ACHN (cell line): ENCODE measurements at places on chromosomes 16 and 17.

DNA sequence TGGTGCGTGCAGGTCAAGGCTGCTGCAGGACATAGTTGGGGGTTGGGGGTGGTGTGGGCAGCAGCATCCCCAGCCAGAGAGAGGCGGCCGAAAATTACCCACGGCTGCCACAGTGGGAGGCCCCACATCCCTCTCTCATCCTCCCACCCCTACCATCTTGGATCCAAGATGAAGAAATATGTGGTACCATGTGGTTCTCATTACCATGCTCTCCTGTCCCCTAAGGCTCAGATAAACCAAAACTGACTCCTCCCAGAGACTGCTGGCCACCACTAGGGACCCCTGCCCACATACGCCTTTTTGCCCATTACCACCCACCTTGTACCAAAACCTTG lies 120.4 kb downstream of the HIC1 start:
- DNase-seq, result no peak

- no peak for DNase-seq
These were observed 29.4 kb downstream of the TMEM11 start for GRCh38 chr17:21184570-21184969.

DNA sequence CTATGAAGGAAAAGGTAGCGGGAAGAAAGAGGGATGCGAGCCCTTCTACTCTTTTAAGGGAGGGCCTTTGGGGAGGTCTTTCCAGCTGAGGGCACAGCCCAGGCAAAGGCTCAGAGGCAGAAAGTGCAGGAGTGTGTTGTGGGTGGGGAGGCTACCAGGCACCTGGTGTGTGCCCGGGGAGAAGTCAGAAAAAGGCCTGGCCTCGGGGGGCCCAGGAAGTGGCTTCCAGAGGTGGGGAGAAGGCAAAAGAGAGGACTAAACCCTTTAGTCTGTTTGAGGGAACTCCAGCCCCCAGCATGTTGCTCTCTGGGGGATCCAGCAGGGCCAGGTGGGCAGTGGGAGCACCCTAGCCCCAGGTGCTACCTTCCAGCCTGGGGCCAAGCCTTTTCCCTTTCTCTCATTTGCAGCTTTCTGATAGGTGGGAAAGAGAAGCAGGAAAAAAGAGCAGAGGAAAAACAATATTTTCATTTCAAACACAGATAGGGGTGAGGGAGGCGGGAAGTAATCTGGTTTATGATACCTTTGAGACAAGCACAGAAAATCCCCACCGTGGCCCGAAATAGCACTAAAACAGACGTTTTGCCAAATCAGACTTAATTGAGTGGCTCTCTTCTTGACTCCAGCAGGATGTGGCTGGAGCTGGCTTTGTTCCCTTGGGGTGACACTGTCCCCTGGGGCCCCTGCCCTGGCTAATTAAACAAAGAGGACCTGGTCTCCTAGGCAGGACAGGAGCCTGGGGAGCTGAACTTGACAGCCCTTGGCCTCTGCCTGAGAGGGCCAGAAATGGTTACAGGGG lies 10.4 kb downstream of the RAI1 start:
- no peak for DNase-seq

GRCh38 chr17:63173903-63174302 lies 207.9 kb downstream of the TANC2 start:
- no peak for DNase-seq

DNA sequence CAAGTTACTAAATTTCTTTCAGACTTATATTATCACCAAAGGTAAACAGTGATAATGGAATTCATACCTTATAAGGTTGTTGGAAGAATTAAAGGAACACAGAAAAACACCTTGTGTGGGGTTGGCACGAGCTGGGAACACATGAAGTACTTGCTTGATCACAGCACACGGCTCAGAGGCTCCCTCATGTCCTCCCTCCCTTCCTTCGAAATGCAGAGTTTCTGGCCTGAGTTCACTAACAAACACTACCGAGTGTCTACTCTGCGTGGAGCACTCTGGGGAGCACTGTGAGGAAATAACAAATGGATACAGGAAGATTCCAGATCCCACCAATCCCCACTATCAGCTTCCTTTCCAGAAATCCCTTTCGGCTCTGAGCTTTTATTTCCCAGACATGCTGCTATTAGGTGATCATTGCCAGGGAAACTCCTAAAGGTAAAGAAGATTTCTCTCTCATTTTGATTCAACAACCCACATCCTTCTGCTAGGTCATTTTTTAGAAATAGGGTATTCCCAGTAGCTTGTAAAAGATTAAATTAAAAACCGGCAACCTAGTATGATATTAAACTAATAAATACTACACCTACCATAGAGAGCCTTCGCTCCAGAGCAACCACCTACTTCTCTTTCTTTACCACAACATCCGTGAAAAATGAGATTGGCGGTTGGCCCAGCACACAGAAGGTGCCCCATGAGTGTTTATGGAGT lies 6.1 kb upstream of the HNF1B start:
- peak; percentile 44 for DNase-seq

GRCh38 chr16:13702614-13703013 lies 217.3 kb upstream of the ERCC4 start:
- DNase-seq, result no peak

DNA sequence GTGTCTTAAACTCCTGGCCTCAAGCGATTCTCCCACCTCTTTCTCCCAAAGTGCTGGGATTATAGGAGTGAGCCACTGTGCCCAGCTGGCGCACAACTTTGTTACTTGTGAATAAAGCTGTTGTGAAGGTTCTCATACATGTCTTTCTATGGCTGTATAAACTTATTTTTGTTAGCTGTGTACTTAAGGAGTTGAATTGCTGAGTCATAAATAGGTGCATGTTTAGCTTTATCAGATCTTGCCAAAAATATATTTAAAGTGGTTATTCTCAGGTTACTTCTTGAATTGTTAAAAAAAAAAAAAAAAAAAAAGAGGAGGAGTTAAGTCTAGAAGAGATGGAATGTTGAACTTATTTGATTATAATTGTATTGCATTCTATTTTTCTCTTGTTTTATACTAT lies 47.6 kb upstream of the IRX3 start:
- DNase-seq, result no peak

GRCh38 chr17:31415004-31415454 lies 23.6 kb downstream of the RAB11FIP4 start:
- DNase-seq, result no peak

DNA sequence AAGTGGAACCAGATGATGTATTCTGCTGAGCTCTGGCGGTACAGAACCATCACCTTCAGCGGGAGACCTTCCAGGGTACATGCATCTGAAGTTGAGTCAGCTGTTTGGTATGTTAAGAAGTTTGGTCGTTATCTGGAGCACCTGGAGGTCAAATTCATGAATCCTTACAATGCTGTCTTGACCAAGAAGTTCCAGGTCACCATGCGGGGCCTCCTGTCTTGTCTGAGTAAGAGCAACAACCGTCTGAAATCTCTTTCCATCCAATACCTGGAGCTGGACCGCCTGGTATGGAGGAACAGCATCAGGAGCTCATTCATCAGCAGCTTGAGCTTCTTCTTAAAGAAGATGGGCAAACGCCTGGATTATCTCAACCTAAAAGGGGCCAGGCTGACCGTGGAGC lies 4.0 kb downstream of the FBXO39 start:
- DNase-seq, result no peak
